T47D (cell line): ENCODE measurements at places on chromosomes 6 and 20.

GRCh38 chr6:158461954-158462353 lies 97.9 kb upstream of the TMEM181 start:
- no peak for DNase-seq

DNA sequence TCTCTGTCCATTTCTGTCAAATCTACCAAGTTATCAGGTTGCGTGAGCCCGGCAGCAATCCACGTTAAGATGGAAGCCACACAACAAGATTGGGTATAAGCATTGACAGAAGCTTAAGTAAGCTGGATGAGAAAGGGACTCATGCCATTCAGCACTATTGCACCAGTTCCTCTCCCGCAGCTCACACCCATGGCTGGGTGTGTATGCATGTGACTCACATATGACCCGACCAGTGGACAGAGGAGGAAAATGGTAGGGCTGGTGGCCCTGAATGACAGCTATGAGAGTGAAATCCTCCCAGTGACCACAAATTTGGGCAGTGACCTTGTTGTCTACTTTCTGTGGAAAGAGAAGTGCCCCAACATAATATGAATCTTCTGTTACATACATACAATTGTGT lies 113.5 kb downstream of the OTOR start:
- DNase-seq: no peak

- peak; percentile 11 for DNase-seq
Measured at GRCh38 chr6:51513891-51514747, 573.3 kb downstream of the PKHD1 start.

DNA sequence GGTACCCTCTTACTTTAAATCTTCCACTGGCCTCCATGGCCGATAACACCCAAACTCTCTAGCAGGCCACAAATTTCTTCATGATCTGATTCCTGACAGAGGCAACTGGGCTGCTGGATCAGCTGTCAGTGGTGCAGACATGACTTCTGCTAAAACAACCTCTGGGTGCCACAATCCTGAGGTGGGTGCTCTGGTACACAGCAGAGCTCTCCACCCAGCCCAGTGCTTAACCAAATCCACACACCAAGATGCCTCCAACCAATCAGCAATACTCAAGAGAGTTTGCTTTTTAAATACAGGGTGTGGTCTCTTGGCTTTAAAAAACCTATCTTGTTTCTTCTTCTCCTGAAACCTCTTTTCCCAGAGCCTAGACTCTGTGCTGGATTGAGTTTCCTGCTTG lies 126.6 kb upstream of the SPACA1 start:
- no peak for DNase-seq

DNA sequence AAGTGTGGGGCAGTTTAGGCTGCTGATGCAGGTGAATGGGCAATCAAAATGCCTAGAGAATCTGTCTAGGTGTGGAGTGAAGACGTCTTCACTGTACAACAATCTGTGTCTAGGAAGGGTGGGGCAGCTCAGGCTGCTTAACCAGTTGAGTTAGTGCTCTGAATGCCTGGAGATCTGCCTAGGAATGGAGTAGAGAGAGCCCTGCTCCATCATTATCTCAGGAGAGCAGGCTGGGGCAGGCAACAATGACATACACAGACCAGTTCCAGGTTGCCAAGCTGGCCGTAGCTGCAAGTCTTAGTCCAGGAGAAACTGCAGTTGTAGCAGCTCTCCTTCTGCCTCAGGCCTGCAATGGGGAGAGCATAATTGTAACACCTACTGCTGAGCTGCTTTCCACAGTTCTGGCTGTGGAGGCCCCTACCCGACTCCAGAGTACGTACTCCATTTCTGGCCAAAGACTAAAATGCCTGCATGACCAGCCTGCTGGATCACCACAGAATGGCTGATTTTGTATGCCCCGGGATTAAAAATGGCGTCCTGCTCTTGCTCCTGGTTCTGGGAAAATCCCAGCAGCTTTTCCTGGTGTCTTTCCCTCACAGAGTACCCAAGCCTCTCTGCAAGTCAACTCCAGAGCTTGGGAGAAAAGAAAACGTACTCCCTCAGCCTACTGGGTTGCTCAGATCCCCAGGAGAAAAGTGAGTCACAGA lies 545.4 kb downstream of the ADGRB3 start:
- DNase-seq: no peak

- no peak for DNase-seq
Measured at GRCh38 chr6:3956054-3956453, 106.9 kb downstream of the FAM50B start.

DNA sequence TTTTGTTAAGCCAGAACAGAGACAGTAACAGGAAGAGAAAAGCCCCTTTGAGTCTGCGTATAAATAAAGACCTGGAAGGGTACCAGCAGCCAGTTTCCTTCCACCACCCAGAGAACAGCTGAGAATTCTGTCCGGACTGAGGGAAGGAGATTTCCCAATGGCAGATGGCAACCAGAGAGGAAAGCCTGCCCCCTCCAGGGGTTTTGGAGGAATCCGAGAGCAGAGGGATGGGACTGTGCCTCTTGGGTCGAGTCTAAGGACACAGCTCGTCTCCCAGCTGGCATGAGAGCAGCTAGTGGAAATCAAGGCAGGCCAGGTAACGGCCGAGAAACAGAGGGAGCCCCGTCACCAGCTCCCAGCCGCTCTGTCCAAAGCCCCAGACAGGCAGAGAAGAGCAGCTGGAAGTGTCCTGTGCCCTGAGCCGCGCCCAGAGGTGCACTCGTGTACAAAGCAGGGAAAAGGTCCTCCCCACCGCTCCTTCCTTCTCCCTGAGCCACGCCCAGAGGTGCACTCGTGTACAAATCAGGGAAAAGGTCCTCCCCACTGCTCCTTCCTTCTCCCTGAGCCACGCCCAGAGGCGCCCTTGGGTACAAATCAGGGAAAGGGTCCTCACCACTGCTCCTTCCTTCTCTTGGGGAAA lies 134.0 kb upstream of the SNX9 start:
- no peak for DNase-seq

DNA sequence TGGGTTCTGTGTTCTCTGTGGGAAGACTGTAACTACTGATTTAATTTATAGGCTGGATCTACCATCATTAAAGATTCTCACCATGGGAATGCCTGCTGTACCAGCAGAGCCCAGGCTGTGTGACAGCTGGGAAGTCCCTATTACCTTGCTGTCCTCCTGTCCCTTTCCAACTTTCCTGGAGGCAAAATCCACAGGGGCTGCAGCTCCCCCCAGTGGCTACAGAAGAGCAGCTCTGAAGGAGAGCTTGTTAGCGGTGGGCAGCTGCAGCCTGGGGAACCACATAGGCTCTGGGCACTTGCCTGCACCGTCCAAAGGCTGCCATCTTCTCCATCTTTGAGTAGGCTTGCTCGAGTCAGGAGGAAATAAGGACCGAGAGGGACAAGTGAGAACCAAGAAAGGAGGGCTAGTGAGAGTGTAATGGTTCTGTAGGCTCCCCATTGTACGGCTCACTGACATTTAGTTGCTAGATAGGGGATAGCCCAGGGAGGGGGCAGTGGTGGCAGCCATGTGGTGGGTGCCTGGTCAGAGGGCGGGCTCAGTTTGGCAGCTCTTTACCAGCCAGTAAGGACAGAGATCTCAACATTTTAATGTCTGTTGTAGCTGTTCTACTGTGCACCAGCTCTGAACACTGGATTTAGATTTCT lies 155.1 kb upstream of the MLIP start:
- peak; percentile 7 for DNase-seq

- DNase-seq: no peak
Measured at GRCh38 chr6:56396435-56396834, 149.1 kb upstream of the COL21A1 start.

GRCh38 chr6:161242779-161243693 lies 30.8 kb downstream of the AGPAT4 start:
- DNase-seq: no peak

- DNase-seq: no peak
Measured at GRCh38 chr6:25832307-25832662, 433 bp upstream of the SLC17A1 start.

GRCh38 chr6:128929869-128930268 lies 46.9 kb downstream of the LAMA2 start:
- no peak for DNase-seq

DNA sequence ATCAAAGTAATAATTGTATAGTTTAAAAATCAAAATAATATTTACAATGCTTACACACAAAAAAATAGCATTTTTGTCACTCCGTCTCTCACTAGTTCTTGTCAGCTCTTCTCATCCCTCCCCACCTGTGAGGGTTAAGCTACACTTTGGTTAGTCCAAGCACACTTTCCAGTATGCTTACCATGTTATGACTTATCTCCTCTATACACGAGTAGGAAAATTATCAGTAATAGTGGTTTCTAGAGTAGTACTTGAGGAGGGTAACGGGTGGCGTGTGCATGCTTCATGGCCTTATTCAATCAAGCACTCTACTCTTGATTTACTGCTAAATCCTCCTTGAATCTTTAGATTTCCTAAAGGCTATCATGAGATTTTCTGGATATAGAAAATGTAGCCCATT lies 443.7 kb downstream of the UTRN start:
- DNase-seq: no peak

DNA sequence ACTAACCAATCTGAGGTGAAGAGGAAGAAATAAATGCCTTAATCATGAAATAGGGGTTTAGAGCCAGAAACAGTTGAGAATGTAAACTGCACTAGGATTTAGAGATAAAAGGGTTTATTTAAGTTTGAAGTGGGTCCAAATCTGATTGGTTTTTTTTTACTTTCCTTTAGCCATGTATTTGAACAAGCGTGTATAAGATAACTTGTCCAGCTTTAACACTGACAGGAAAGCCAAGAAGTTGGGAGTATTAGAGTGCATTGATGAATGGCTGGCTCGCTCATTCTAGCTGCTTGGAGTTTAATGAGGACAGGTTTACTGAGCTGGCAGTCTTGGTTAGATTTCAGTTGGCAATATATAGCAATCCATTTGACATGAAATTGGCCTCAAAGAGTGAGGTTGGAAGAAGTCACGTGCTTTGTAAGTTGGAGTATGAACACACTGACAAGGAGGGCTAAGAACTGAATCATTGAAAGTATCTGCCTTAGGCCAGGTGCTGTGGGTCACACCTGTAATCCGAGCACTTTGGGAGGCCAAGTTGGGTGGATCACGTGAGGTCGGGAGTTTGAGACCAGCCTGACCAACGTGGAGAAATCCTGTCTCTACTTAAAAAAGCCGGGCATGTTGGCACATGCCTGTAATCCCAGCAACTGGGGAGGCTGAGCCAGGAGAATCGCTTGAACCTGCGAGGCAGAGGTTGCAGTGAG lies 13.7 kb downstream of the SRSF3 start:
- DNase-seq: no peak

DNA sequence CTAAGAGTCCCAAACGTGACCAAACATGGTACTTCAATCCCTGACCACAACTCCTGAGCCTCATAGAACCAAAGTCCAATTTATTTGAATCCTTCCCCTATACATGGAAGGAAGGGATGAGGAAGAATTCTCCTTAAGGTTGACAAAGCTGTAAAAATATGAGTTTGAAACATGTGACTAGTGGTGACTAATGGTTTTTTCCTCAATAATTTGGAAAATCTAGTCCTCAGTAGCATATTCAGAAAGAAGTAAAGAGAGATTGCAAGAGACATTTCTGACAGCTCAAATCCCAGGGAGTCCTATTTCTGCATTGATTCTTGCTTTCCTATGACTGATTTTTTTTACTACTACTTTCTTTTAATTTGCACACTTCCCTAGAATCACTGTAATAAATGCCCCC lies 443.7 kb downstream of the FRK start:
- no peak for DNase-seq

DNA sequence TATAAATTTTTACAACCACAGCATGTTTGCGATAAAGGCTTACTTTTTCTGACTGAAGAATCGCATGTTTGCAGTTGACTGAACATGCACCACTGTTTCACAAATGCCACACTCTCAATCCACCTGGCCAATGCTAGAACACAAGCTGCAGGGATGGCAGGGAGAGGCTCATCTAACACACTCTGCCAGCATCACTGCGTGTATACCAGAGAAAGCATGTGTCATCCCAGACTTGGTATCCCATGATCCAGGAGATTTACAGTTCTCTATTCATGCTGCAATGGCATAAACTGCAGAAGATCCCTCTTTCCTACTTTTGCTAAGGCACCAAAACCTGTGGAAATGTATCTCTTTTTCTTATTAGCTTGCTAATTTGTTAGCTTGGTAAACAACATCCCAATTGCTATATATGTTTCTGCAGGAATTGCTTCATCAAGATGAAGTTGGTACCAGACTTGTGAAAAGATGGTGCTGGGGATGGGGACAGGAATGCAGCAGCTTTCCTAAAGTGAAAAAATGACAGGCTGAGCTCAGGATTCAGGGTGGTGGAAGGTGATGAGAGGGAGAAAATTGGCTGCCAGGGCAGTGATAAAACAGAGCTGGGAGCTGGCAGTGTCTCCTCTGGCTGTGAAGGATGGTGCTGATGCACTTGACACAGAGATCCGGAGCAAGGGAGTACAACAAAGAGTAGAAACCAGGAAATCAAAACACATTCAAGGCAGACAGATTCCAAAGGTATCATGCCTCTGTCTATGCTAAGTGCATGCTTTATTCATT lies 186.9 kb downstream of the HIVEP2 start:
- DNase-seq: no peak

DNA sequence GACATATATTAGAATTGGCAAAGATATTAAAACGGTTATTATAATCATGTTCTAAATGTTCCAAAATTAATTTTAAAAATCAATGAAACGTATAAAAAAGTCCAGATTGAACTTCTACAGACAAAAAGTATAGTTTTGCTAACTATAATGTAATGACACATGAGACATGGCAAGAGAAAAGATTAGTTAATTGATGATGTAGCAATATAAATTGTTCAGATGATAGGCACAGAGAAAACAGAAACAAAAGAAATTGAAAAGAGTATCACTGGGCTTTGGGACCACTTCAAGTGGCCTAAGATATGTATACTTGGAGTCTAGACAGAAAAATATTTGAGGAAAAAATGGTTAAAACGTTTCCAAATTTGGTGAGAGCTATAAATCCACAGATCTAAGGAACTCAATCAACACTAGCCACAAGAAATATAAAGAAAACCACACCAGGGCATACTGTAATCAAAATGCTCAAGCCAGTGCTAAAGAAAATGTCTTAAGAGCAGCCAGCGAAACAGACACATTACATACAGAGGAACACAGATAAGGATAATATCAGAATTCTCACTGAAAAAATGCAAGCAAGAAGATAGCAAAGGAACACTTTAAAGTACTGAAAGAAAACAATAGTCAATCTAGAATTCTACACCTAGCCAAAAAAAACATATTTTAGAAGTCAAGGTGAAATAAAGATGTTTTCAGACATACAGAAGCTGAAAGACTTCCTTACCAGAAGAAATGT lies 172.6 kb upstream of the FOXQ1 start:
- no peak for DNase-seq

DNA sequence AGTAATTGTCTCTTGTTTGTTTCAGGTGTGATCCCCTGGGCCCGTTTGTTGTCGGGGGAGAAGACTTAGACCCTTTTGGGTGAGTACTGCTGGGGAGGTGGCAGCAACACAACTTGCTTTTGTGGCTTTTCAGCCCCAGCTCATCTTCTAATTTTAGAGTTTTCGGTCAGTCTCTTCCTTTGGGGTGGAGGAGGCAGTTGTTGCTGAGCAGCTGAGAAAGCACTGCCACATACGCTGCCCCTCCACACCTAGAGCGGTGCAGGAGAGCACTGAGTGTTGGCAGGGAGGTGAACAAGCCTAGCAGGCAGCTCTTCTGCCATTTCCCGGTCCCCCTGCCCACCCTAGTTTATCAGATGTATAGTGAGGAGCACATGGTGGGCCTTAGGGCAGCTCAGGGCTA lies 21.7 kb downstream of the TMEM74B start:
- DNase-seq: no peak

GRCh38 chr6:16404456-16404855 lies 166.1 kb downstream of the GMPR start:
- DNase-seq: no peak

- no peak for DNase-seq
Measured at GRCh38 chr6:136112262-136112661, 137.8 kb downstream of the MTFR2 start.
